ENCODE measurements at places on chromosomes 6 and 20.
A peak's percentile ranks its signal among the peaks of the same experiment; 100 is the strongest.

DNA sequence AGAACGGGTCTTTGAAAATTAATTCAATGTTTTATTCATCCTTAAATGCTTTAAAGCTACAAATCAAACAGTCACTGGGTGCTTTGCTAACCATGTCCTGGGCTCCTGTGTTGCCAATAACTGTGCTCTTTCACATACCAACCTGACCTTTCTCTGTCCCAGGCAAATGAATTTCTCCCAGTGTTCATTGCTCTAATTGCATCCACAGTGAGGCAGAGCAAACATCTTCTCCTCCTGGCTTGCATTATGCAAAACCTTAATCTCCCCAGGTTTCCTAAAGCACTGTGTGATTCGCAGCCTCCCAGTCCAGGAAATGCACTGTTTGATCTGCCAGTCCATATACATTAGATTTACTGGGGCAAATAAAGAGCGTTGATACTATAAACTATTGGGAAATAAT is 219.0 kb downstream of the PREX1 start:
- no peak for DNase-seq

GRCh38 chr6:34657307-34657978 is 39.1 kb downstream of the ILRUN start:
- no peak for DNase-seq

GRCh38 chr20:61256824-61257223 is 4.8 kb downstream of the CDH4 start:
- no peak for DNase-seq

GRCh38 chr6:30717129-30717844 is at the start of gene MDC1:
MDC1 (minus strand) TSS chr6:30717281; CDS start chr6:30715175, 2,106 bp downstream.
- DNase-seq = peak; percentile 100

- no peak for DNase-seq
Observed at GRCh38 chr6:108742041-108742440, 106.2 kb upstream of the ARMC2 start.

- no peak for DNase-seq
Observed at GRCh38 chr6:54910431-54910884, 63.9 kb downstream of the FAM83B start.

DNA sequence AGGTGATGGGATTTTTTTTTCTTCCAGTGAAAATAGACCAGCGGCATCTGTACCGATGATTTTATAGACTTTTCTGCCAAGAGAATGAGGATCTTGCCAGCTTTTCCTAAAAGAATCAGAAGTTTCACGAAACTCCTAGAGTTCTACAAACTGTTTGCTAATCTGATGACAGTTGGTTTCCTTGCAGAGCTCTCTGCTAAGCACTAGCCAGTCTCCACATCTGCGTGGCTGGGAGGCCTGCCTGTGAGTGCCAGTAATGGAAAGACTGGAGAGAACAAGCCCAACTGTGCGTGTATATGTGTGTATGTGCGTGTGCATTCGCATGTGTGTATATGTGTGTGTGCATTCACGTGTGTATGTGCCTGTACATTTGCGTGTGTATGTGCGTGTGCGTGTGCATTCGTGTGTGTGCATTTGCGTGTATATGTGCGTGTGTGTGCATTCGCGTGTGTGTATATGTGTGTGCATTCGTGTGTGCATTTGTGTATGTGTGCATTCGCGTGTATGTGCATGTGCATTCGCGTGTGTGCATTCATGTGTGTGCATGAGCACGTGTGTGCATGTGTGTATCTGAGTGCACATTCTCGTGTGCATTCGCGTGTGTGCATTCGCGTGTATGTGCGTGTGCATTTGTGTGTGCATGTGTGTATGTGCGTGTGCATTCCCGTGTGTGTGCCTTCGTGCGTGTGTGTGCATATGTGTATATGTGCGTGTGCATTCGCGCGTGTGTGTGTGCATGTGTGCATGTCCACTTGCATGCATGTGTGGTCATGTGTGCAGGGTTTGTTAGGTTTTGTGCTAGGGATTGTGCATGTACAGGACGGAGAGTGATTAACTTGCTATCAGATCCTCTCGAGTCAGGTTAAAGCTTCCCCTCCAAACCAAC is 379.4 kb downstream of the TAF4 start:
- no peak for DNase-seq

- no peak for DNase-seq
Observed at GRCh38 chr20:58544286-58544685, 29.1 kb upstream of the APCDD1L start.

DNA sequence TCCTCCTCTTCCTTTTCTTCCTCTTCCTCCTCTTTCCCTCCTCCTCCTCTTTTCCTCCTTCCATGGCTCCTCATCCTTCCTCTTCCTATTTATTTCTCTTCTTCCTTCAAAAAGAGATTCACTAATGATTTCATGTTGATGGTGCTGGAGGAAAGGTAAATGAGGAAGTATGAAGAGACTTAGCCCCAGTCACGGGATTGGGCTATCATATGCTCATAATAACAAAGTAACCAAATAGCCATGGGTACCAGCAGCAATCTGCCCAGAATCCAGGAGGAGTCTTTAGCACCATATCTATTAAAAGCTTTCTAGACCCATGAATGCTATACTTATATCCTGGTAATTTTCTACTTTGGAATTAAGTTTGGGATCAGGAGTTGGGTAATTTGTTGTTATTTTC is 910.9 kb upstream of the MAP3K7 start:
- no peak for DNase-seq

DNA sequence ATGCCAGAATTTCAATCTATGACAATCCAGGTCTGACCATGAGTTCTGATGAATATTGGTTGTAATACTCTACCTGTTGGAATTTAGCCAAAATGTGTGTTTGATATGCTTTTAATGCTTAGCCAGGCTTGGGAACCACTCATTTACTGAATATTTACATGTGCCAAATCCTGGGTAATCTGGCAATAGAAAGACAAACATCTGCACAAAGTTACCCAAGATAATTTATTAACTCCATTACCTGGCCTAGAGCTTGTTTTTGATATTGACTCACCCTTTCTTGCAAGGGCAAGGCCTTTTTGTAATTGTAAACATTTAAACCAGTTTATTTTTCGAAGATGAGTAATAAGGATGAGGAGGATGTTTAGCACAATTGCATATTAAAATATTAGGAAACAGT is 13.5 kb upstream of the CD2AP start:
- DNase-seq = no peak

- no peak for DNase-seq
Observed at GRCh38 chr6:14706378-14706929, 539.4 kb upstream of the JARID2 start.

DNA sequence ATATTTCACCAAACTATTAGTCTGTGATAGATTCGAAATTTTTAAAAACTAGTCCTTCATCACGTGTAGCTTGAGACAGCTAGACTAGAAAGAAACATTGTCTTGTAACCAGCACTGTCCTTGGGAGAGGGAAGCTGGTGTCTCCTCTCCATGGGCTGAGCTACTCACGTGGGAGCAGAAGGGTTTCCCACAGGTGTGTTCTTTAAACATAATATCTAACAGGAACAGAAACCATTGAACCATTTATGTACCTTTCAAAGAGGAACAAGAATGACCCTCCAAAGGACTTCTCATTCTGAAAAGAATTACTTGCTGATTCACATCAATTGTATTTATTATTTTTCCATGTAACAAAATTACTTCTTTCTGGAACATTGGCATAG is 72.4 kb upstream of the SYNJ2 start:
- no peak for DNase-seq

- no peak for DNase-seq
Observed at GRCh38 chr6:23368557-23368956, 757.5 kb upstream of the NRSN1 start.

- no peak for DNase-seq
Observed at GRCh38 chr6:30507849-30508827, 18.8 kb downstream of the HLA-E start.

DNA sequence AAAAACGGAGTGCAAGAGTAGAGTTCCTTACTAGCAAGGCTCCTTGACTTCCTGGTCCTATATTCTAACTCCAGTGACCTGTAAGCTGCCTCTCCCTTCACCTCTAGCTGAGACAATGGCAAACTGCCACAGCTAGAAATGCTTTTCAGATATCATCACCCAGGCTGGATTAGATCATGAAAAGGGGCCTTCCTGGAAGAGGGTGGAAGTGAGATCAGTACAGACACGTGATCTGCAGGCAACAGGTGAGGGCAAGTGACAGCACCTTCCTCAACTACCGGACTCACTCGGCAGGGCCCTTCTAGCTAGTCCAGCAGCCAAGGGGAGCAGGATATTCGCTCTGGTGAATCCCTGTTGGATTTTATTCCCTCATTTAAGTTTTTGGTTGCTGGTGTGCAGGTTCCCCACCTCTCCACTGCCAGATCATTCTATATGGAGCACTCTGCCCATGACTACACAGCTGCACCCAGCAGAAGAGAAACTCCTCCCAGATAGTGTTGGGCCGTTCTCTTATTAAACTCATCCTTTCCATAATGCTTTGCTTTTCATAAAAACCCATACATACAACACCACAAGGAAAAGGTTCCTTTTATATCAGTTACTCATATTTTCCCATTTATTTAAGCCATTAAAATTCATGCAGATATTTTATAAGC is 26.4 kb upstream of the FAM83C start:
- peak; percentile 99 for DNase-seq

- DNase-seq = no peak
Observed at GRCh38 chr20:58305061-58305460, 4.5 kb upstream of the RAB22A start.

DNA sequence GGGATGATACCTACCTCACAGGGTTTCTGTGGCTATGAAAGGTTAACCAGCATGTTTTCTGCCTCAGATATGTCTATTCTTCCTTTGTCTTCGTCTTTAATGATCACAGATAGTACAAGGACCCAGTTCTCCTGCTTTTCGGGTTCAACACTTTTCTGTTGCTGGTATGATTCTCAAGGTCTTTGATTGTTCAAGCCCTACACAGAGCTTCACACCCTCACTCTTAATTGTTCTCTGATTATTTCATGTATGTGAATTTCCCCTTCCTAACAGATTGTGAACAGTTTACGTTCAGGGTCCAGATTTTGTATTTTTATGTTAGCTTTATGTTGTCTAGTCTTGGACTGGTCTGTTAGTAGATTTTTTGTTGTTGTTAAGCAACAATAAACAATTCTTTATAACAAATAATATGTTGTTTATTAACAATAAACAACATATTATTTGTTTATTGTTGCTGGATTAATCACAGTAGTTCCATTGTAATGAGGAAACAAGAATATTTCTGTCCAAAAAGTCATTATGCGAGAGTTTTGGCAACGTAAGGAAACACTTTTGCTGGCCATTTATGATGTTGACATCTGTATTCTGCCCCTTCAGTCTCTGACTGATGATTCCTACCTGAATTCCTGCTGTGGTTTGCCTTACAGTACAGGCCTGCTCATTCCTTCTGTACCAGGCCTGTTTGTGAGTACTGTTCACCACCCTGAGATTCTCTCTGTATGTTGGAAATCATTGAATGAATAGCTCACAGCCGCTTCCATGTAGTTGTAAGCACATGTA is 27.2 kb upstream of the TULP4 start:
- no peak for DNase-seq

DNA sequence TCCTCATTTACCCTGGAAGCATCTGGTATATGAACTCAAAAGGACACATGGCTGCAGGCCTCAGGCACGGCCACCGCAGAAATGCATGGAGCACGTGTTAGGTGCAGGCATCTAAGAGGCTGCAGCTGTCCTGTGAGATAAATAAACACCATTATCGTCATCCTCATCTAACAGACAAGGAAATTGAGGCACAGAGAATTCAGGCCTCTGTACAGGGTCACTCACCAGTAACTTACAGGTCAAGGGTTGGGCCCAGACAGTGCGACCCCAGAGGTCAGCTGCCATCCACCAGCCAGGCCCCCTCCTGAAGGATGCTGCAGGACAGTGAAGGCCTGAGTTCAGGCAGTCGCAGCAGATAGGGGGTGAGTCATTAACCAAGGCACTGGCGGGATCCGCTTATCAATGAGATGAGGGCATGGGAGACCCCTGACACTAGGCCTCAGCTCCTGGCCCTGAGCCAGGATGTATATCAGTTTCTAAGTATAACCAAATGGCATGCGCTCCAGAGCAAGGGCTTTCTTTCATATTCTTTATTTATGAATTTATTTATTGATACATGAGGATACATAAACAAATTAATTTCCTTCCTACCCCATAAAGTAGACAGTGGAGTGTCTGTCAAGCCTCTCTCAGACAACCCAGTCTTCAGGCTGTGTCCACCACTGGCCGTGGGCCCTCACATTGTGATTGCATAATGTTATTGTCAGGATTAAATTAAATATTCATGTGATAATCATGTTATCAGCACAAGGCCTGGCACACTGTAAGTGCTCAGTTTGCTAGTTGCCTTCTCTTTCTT is 316.9 kb downstream of the QKI start:
- no peak for DNase-seq

- no peak for DNase-seq
Observed at GRCh38 chr6:75331151-75331550, 46.6 kb upstream of the TMEM30A start.

- DNase-seq = no peak
Observed at GRCh38 chr20:43549416-43550065, 9.3 kb upstream of the SGK2 start.

- peak; percentile 61 for DNase-seq
Observed at GRCh38 chr6:45377043-45377553, 636 bp downstream of the SUPT3H start.

DNA sequence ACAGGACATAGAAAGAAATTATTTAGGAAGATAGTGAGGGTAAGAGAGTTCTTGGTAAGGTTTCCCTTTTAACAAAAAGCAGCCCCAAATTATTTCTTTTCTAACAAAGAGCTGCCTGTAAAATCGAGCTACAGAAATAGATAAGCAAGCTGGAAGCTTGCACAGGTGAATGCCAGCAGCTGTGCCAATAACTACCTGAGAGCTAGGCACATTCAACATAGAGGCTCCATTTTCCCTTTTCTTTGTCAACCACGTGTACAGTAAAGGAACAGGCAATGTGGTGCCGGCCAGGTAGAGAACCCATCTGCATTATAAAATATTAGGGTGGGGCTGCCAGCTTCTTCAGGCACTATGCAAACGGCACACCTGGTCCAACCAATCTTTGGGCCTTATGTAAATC is 341.6 kb upstream of the JAG1 start:
- no peak for DNase-seq

DNA sequence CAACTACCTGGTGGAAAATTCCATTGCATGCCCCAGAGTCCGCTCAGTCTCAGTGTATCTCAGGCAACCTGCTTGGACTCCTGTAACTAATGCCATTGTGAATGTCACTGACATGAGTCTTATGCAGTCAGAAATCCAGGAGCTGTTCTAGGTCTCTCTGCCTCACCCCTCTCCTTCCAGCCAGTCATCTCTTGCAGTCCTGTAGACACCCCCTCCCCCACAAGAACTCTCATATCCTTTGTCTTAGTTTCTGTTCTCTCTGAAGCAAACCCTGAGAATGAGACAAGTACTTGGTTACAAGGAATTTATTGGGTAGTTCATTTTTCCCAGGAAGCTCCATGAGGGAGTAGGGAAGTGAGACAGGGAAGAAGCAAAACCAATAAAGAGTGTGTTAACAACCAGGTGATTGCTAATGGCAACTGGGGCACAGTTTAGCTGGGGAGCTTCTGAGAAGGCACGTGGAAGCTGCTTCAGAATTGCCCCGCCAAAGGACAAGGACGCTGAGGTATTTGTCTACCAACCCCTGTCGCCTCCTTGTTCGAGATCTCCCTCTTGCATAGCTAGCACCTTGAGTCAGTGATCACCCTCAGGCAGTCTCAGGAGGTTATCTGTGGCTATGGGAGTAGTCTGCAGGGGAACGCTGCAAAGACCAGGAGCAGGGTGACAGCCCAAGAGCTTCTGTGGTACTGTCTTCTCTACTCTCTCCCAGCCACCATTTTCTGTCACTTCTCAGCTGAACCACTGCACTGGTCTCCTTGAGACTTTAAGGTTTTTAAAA is 911.4 kb upstream of the FLRT3 start:
- DNase-seq = no peak

Measured in SW 1271 (cell line).